Renal cortical epithelial cell (primary cell): ENCODE measurements at places on chromosomes 4 and X. TPM values are rescaled to one million over a fixed set of nuclear protein-coding genes. Genes with fewer than 3 reads are reported as not detected.
A peak's percentile ranks its signal among the peaks of the same experiment; 100 is the strongest.

The NR0B1 gene
- total RNA-seq, result 0.10 and 0.35 TPM in 2 replicates

The HSD17B11 gene
- 31.6 and 34.0 TPM in 2 replicates for total RNA-seq

The HSFX3 gene
- not detected in 2 replicates for total RNA-seq

The TMPRSS11D gene
- total RNA-seq, result not detected in 2 replicates

The DCAF8L2 gene
- total RNA-seq, result not detected in 2 replicates

The PIR gene
- 4.2 and 6.3 TPM in 2 replicates for total RNA-seq

The ATOH1 gene
- not detected in 2 replicates for total RNA-seq

The MTM1 gene
- total RNA-seq, result 10.8 and 19.2 TPM in 2 replicates

The MAGEB1 gene
- not detected in 2 replicates for total RNA-seq

GRCh38 chr4:3851211-3851610, 85.0 kb downstream of the ADRA2C start:
- DNase-seq, result no peak

DNA sequence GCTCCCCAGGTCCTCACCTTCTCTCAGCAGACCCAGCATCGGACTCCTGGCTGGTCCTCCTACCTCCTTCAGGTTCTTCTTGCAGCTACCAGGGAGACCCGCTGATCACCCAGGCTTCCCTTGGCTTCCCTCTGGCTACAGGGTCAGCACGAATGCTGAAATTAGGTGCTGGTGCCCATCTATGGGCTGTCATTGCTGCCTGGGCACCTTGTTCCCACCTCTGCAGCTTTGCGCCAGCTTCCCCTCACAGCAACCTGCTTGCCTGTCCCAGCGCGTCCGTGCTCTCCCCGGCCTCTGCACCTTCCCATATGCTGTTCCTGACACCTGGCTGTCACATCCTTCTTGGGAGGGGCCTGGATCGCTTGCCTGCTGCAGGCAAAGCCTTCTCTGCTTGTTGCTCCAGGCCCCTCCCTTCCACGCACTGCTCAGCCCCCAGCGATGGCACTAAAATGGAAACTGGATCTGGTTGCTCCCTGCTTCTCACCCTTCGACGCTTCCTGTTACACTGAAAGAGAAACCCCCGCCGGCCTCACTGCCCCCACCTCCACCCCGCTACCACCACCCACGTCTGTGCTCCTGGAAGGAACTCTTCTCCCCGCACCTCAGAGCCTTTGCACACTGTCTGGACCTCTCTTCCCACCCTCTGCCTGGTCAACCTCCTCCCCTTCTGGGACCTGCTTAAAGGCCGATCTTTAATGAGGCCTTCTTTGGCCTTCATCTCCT, 22.2 kb downstream of the C4orf50 start:
- no peak for DNase-seq

DNA sequence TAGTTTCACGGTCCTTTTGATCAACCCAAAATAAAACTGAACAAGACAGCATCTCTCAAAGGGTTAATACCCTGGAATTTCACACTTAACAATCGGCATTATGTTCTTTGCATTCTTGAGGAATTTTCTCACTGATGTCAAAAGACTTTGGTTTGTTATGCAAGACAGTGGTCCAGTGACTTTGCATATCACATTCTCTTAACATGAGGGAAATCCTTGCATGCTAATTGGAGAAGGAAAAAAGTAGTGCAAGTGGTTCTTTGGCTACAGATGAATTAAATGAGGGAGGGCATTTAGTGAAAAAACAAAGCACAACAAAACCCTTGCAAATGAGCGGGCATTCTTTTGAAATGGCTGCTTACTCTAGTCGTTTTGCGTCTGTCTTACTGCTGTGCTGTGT, 105.1 kb upstream of the LIMCH1 start:
- DNase-seq, result peak; percentile 99

DNA sequence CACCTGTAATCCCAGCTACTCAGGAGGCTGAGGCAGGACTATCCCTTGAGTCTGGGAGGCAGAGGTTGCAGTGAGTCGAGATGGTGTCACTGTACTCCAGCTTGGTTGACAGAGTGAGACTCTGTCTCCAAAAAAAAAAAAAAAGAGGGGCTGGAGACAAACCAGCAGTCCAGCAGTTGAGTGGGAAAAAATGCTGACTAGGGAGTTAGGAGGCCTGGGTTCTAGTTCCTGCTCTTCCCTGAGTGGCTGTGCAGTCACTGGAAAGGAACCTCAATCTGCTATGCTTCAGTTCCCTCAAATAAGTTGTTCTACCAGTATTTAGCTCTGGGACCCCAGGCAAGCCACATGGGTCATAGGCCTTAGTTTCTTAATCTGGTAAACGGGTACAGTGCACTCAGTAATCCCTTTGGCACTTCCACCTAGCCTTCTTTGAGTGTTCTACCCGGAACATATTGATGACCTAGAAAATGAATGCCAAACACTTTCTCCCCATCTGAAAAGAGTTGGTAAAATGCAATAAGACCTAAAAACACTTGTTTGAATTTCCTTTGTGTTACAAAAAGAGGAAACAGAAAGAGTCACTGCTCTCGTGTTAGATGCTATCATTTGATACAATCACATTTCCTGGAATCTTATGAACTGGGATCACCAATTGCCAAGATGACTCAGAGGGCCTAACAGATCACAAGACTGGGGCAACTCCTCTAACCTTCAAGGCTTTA, 99.3 kb upstream of the EGFL6 start:
- peak; percentile 74 for DNase-seq

DNA sequence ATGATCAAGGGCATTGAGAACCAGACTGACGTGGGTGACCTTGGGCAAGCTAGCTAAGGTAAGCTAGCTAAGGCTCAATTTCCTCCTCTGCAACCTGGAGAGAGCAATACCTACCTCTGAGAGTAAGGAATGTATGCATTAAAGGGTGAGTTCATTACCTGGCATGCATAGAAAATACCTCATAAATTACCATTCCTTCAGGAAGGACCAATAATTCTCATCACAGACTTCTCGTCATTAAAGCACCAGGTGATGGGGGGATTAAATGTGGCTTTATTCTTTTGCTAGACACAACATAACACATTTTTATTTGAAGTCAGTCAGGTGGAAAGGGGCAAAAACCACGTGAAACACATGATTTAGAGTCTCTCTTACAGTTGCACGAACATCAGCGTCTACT, 21.5 kb downstream of the EGFL6 start:
- no peak for DNase-seq

GRCh38 chr4:43898836-43899235, 549.8 kb downstream of the KCTD8 start:
- DNase-seq, result no peak

DNA sequence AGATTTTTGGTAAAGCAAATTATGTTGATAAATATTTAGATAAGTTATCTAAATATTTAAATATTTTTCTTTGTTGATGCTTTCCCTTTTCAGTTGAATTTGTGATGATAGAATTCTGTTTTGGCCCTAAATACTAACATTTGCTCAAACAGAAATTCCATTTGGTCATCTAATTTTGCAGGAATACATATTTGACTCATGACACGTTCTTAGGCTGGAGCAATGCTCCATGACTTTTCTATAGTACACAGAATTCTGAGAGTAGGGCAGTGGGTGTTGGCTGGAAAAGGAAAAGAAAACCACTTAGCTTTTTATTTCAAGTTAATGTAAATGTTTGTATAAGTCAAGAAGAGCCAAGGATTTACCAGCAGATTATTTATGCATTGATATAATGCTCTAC, 58.6 kb upstream of the GK2 start:
- DNase-seq, result no peak

GRCh38 chr4:183256756-183257385, 63.2 kb downstream of the CLDN22 start:
- no peak for DNase-seq

DNA sequence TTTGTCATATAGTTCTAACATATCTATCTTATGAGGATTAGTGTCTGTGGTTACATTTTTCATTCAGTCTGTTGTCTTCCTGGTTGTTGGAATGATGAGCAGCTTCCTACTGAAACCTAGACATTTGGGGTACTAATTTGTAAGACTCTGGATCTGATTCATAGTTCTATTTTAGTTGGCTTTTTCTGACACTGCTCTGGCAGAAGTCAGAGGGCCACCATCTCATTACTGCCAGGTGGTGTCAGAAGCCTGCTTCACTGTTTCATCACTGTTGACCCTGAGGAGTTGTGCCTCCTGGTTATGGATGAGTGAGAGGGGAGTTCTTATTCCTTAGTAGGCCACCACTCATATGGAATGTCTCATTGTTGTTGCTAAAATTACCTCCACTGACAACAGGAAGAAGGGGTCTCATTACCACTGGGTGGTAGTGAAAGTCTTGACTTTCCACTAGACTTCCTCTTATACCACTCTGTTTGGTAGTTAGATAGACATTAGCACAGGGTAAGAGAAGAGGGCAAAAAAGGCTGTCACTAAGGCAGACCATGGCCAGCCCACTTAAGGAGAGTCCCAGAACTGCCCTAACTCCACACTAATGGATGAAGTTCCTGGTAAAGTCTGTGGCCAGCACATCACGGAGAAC, 395.2 kb downstream of the SPOCK3 start:
- no peak for DNase-seq

GRCh38 chr4:142350871-142351270, 495.2 kb downstream of the INPP4B start:
- peak; percentile 34 for DNase-seq

DNA sequence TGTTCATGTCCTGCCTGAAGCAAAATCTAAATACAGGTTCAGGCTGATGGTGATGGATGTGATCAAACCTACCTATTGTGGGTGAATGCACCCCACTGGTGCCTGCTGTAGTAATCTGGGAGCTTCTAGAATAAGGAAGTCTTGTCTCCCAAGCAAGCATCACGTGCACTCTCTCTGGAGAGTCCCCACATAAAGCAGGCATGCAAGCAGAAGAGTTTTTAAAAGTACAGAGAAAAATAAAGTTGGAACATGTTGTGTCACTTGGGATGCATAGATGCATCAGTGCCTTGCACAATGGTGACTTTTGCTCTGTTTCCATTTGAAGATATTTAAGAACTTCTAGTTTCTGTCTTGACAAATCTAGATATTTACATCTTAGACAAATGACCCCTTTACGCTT, 54.9 kb downstream of the MAD2L1 start:
- DNase-seq, result no peak

- DNase-seq, result no peak
These were observed 44.7 kb upstream of the BCOR start for GRCh38 chrX:40142417-40142816.

- no peak for DNase-seq
These were observed 6.9 kb downstream of the L1CAM start for GRCh38 chrX:153878969-153879653.

DNA sequence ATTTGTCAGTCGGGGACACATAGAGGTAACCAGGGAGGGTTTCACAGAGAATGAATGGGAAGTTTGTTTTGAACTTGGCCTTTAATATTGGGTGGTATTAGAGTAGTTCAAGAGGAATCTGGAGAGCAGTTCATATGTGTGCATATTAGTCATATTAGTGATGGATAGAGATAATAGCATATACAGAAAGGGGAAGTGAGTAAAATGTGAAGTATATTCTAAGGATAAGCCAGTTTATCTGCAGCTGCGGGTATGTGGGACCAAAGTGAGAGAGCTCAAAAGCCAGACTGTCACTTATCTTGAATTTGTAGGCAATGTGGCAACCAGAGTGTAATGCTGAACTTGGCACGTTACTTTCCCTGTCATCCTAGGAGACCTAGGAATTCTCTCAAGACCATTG, 169.9 kb downstream of the AFF2 start:
- no peak for DNase-seq

DNA sequence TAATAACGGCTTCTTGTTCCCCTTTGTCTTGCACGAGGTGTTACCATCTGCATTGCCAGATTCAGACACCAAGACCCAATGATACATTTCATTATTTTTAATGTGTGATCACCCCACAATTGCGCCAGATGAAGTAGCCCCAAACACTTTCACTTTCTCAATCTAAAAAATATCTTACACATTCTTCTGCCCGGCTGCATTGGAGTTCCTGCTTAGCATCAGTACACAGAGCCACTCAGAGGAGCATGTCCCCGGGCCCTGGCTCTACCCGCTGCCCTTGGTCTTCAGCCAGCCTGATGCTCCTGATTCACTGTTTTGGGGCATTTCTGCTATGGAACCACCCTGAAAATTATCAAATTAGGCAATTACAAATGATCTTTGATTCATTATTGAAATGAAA, 66.0 kb upstream of the TENM3 start:
- DNase-seq, result no peak

- peak; percentile 93 for DNase-seq
These were observed 13.0 kb upstream of the CXCL2 start for GRCh38 chr4:74111990-74112389.

GRCh38 chrX:76109654-76110053, 63.2 kb upstream of the PBDC1 start:
- DNase-seq, result no peak

GRCh38 chr4:89287945-89288344, 19.7 kb downstream of the GPRIN3 start:
- no peak for DNase-seq

GRCh38 chr4:47462799-47463234, 685 bp downstream of the COMMD8 start:
- no peak for DNase-seq

DNA sequence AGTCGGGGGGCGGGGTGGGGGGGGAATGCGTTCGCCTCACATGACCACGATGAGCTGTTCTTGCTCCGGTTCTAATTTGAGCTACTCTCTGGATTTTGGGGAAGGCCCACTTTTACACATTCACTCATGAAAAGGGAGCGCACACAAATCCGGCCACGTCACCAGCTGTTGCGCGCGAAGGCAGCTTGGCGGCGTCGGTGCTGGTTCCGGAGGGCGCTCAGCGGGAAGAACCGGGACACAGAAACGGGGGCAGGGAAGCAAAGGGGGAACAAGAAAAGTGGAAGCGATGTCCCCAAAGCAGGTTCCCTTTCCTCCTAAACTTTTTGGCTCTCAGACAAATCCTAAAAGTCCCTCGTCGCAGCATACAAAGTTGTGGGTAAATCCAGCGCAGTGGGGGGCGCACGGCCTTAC, 605 bp downstream of the ANXA5 start:
- DNase-seq, result peak; percentile 52

GRCh38 chrX:155880586-155881157, 473 bp upstream of the VAMP7 start:
- no peak for DNase-seq

GRCh38 chr4:165355900-165356300, 22.9 kb upstream of the CPE start:
- peak; percentile 57 for DNase-seq
